ENCODE measurements at places on chromosomes 16 and 17. TPM values are rescaled to one million over a fixed set of nuclear protein-coding genes. Genes with fewer than 3 reads are reported as not detected.

The CIBAR2 gene
- polyA plus RNA-seq, result not detected

The CCDC92B gene
- 0.02 TPM for polyA plus RNA-seq

The AANAT gene
- polyA plus RNA-seq, result 0.16 TPM

The AIPL1 gene
- not detected for polyA plus RNA-seq

The SGCA gene
- polyA plus RNA-seq, result not detected

The TP53TG3B gene
- not detected for polyA plus RNA-seq

The TOX3 gene
- not detected for polyA plus RNA-seq

The USP31 gene
- 16.5 TPM for polyA plus RNA-seq

The KRT222 gene
- polyA plus RNA-seq, result 0.24 TPM

The KRTAP16-1 gene
- not detected for polyA plus RNA-seq

The TTLL6 gene
- polyA plus RNA-seq, result not detected

The TNFRSF12A gene
- 259 TPM for polyA plus RNA-seq

The ZFPM1 gene
- 0.90 TPM for polyA plus RNA-seq

The DNASE1L2 gene
- polyA plus RNA-seq, result 0.34 TPM

The TMIGD1 gene
- not detected for polyA plus RNA-seq

The OMG gene
- not detected for polyA plus RNA-seq

Measured in mammary epithelial cell (primary cell).